ENCODE measurements at places on chromosomes 11 and 22.

- no peak for DNase-seq
Measured at GRCh38 chr11:126489836-126490660, 134.6 kb downstream of the ST3GAL4 start.

- DNase-seq, result no peak
Measured at GRCh38 chr11:109726061-109726460, 304.1 kb downstream of the C11orf87 start.

- DNase-seq, result no peak
Measured at GRCh38 chr22:31577711-31578110, 81.4 kb downstream of the SFI1 start.

GRCh38 chr11:70555078-70555477 lies 156.7 kb downstream of the CTTN start:
- DNase-seq, result no peak

GRCh38 chr22:35344956-35345690 lies 35.8 kb upstream of the HMOX1 start:
- no peak for DNase-seq

GRCh38 chr11:69708736-69709401 lies 5.0 kb upstream of the FGF19 start:
- no peak for DNase-seq

DNA sequence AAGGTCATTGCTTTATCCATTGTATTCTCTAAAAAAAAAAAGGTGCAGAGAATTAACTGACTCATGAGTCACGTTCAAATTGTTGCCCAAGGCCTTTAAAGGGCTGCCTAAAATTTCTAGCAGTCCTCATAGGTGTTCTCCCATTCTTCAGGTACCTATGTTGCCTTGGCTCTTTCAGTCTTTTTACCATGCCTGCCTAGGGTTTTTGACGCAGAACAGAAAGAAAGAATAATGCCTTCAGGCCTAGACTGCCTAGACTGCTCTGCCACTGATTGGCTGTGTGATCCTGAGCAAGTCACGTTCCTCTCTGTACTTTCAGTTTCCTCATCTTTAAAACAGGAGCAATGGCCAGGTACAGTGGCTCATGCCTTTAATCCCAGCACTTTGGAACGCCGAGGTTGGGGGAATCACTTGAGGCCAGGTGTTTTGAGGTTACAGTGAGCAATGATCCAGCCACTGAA lies 21.5 kb downstream of the CTSC start:
- no peak for DNase-seq

DNA sequence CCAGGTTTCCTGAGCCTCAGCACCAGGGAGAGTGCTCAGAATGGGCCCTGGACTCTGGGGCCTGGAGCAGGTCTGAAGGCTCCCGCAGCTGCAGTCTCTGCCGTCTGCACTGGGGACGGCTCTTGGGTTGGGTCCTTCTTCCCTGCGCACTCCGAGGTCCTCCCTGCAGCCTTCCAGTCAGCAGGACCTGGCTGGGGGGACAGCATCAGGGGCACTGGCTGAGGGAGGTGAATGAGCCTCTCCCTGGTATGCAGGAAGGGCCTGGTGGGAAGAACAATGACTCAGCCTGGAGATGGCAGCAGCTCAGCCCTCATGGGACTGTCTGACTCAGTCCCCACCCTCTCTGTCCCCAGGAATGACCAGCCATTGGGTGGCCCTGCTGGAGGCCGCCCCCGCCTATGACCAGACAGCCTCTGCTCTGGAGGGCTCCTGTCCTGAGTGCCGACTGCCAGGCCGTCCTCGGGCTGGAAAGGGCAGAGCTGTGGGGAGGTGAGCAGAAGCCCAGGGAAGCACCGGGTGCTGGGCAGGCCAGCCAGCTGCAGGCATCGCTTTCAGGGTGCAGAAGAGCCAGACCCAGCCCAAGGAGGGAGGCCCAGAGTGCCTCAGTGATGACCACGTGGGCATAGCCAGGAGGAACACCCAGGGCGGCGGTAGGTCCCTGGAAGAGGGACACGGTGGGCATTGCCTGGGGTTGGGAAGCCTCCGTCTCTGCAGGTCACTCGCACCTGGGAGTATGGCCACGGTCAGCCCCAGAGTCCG lies 455.0 kb downstream of the BRD1 start:
- no peak for DNase-seq

GRCh38 chr11:45150943-45151342 lies 4.5 kb downstream of the PRDM11 start:
- no peak for DNase-seq

GRCh38 chr11:34640050-34640923 lies 19.4 kb downstream of the EHF start:
- DNase-seq, result no peak

DNA sequence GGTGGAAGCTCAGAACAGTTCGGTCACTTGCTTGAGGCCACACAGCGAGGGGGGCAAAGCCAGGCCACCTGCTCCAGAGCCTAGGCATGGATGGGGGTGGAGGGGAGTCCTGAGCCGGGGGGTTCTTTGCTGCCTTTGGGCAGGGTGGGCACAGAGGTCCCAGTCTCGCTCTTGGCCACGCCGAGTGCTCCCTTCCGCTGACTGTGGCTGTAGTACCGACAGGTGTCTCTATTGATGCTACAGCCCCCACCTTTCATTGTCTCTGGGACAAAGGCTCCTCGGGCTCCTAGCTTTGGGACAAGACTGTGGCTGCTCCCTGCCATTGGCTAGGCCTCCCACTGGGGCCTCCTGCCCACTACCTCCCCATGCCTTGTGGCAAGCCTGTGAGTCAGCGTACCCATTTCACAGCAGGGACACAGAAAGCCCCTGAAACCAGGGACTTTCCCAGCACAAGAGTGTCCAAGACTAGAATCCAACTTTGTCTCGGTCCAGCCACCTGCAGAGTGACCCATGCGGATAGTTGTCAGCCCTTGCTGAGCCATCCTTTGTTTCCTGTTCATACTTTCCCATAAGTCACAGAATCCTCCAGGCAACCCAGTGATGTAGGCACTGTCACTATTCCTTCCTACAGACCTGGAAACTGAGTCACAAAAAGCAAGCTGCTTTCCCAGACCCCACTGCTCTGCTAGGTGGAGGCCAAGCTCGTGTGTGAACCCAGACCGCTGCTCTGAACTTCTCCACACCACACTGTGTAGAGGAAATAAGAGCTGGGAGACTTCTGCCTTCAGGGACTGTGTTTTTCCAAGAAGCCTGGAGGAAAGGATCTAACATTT lies 17.2 kb downstream of the MYEOV start:
- peak; percentile 41 for DNase-seq

DNA sequence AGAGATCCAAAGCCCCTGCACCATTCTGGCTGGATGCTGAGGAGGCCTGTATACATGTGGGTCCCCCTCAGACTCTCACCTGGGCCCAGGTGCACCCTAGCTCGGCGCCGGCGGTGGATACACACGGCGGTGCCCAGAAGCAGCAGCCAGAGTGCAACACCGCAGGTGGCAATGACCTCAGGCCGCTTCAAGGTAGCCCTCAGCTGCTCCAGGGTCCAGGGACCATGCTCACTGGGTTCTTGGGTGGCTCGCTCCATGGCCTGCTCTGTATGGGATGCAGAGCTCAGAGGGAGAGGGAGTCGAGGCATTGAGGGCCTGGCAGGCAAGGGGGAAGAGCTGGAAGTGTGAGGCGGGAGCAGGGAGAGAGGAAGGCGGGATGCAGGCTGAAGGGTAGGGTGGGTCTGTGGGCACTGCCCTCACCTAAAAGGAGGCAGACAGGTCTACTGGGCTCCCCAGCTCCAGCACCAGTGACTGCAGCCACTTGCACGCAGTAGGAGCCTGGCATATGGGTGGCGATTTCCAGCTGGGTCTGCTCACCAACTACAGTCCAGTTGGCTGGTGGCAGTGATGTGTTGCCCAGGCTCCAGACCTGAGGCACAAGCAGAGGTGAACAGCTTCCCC lies 3.8 kb downstream of the ROBO4 start:
- DNase-seq, result no peak

DNA sequence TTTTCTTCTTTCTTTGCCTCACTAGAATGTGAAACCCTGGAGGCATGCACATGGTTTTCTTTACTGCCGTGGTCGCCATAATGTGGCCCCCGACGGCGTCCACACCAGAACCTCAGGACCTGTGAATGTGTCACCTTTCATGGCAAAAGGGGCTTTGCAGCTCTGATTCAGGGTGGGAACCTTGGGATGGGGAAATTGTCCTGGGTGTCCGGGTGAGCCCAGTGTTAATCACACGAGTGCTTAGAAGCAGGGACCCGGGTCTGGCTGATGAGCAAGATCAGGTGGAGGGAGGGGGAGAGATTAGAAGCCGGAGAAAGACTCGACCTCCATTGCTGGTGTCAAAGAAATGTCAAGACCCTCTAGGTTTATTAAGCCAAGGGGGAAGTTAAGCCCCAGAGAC lies 74.7 kb upstream of the SHISAL1 start:
- no peak for DNase-seq

DNA sequence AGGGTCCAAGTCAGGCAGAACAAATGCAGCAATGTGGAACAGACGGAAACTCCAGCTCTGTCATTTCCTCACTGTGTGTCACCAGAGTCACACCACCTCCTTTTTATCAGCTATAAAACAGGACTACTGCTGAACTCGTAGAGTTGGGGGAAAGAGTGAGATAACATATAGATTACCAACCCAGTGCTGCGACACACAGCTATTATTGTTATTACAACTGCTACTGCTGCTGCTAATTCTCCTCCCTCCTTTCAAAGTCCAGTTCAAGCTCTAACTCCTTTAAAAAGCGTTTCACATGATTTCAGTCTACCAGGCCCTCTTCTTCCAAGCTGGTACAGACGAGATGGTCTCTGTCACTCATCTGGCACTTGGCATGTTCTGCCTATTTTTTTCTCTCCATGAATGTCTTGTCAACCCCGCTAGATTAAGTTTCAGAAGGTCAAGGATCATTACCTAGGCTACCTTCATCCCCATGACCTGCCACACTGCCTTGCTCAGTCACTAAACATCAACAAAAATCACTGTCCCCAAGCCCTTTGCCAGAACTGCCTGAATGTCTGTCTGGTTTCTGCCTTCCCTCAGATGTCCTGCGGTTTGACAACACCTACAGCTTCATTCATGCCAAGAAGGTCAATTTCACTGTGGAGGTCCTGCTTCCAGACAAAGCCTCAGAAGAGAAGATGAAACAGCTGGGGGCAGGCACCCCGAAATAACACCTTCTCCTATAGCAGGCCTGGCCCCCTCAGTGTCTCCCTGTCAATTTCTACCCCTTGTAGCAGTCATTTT lies 3.7 kb upstream of the MTFP1 start:
- no peak for DNase-seq
